CD4-positive, alpha-beta T cell treated with Interleukin-2 at 100 ng/mL for 4 hours (primary cell): ENCODE measurements at places on chromosomes 6 and 20.

DNA sequence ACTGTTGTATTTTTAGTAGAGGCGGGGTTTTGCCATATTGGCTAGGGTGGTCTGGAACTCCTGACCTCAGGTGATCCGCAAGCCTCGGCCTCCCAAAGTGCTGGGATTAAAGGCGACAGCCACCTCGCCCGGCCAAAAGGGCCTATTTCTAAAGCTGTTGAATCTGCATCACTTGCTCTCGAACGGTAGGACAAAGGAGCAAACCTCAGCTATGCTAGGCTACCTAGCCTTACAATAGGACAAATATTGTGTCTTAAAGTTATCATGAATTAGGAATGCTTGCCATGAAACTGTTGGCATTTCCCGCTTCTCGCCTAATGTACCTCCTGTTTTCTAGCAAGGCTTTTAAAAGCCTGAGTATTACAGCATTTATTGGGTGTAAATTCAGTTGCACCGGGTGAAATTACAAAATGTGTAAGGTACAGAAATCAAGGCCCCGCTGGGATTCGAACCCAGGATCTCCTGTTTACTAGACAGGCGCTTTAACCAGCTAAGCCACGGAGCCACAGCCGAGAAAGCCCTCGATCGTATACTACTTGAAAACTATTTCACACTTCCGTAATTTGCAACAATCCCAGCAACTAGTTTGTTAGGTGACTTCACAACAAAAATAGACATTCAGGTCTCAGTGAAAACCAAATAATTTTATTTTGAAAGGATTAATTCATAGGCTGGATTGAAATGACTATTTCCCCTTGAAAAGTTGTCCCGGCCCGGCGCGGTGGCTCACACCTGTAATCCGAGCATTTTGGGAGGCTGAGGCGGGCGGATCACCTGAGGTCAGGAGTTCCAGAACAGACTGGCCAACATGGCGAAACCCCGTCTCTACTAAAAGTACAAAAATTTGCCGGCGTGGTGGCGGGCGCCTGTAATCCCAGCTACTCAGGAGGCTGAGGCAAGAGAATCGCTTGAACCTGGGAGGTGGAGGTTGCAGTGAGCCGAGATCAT, 211.6 kb upstream of the ZNF184 start:
- peak; percentile 56 for DNase-seq

DNA sequence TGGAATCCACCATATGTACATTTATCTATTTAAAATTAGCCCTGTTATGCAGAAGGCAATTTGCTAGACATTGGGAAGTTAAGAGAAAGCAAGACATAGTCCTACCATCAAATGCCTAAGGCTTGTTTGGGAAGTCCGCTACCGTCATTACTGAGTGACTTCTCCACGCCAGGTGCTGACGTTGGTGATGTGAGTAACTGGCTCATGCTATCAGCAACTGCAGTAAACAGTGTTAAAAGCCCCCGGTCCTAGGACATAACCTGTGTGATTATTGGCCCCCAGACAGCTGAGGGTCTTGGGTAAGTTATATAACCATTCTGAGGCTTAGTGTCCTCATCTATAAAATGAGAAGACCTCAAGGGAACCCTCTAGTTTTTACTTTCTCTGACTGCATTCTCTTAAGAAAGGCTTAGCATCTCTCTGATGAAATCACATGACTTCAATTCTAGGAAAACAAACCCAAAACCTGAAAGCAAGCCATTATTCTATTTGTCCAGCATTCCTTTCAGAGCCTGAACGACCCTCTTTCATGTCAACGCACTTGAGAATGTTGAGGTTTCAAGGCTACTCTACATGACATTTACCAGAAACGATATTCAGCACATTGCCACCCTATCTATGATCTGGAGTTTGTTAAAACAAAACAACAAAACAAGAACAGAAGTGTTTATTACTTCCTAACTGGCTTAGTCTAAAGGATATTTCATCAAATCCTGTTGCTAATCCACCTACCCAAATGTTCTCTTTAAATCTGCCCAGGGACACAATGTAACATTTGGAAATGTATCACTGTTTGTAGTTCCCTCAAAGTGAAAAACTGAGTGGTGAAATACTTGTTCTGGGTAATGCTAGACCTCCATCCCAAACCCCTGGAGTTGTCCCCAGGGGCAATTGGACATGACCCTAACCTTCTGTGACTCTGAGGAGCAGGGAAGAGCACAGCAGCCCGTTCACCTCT, 133.8 kb downstream of the BTBD3 start:
- no peak for DNase-seq

DNA sequence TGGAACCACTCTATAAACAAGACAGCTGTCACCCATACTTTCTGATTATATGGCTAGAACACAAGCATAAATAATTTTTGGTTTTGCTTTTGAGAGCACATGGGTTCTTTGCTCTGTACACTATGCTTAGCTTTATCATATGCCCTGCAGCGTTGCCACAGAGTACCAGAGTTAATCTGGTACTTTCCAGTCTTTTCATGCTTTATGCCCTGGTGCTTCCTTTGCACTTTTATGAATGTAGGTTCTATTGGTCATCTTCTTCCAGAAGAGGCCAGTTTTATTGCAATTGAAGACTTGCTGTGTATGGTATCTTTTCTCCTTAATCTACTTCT, 20.8 kb downstream of the SHLD1 start:
- DNase-seq: no peak

DNA sequence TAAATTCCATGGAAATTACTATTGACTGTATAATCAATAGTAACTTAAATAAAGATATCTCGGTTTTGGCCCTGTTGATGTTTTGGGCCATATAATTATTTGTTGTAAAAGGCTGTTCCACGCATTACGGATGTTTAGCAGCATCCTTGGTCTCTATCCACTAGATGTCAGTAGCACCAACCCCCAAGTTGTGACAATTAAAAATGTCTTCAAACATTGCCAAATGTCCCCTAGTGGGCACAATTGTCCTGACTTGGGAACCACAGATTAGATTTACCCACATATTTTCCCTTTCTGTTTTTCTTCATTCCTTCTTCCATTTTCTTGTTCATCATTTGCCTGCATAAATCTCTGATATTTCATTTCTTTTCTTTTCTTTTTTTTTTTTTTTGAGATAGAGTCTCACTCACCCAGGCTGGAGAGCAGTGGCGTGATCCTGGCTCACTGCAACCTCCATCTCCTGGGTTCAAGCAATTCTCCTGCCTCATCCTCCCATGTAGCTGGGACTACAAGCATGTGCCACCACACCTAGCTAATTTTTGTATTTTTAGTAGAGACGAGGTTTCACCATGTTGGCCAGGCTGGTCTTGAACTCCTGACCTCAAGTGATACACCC, 13.6 kb upstream of the WFDC8 start:
- DNase-seq: peak; percentile 26

GRCh38 chr6:26454631-26455030, 3.1 kb upstream of the BTN2A1 start:
- DNase-seq: no peak

DNA sequence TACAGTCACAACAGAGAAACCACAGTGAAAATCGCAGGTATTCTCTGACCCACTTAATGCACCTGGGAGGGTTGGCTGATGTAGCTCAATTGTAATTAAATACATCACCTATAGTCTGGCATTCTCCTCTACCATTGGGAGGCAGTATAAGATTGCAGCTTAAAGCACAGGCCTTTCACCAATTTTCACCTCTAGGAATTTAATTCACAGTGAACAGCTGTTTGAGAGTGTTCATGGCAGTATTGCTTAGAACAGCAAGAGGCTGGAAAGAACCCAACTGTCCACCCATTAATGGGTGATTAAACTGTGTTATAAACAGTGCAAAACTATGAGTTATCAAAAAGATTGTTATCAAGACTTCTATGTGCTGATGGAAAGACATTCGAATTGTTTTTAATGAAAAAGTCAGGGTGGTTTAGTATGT, 2.0 kb downstream of the EDEM2 start:
- DNase-seq: peak; percentile 62

GRCh38 chr6:139308286-139308916, 16.6 kb upstream of the TXLNB start:
- DNase-seq: no peak

DNA sequence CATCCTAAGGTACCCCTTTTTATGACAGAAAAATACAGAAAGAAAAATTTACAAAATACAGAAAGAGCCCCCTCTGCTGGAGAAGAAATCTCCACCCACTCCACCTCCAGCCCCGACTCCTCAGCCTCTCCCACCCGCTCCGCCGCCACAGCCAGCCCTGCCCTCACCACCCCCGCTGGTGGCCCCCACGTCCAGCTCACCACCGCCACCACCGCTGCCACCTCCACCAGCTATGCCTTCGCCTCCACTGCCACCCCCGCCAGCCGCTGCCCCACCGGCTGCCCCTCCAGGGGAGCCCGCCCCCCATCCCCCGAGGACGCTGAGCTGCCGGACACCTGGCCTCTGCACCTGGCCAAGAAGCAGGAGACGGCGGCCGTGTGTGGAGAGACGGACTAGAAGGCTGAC, 17.7 kb downstream of the WFDC2 start:
- DNase-seq: no peak

- no peak for DNase-seq
These were observed 2.1 kb downstream of the PTK6 start for GRCh38 chr20:63534831-63535651.

- DNase-seq: no peak
These were observed 198.6 kb downstream of the FOXA2 start for GRCh38 chr20:22385602-22386305.
